ENCODE measurements at places on chromosomes 1 and 21.
A peak's percentile ranks its signal among the peaks of the same experiment; 100 is the strongest.

- DNase-seq = no peak
Observed at GRCh38 chr1:214902636-214903320, 179.8 kb upstream of the KCNK2 start.

GRCh38 chr1:78269591-78269990, 221.2 kb upstream of the PTGFR start:
- DNase-seq = no peak

GRCh38 chr1:172585861-172586260, 52.9 kb downstream of the SUCO start:
- DNase-seq = no peak

- DNase-seq = no peak
Observed at GRCh38 chr1:74422421-74423292, 89.8 kb downstream of the LRRC53 start.

DNA sequence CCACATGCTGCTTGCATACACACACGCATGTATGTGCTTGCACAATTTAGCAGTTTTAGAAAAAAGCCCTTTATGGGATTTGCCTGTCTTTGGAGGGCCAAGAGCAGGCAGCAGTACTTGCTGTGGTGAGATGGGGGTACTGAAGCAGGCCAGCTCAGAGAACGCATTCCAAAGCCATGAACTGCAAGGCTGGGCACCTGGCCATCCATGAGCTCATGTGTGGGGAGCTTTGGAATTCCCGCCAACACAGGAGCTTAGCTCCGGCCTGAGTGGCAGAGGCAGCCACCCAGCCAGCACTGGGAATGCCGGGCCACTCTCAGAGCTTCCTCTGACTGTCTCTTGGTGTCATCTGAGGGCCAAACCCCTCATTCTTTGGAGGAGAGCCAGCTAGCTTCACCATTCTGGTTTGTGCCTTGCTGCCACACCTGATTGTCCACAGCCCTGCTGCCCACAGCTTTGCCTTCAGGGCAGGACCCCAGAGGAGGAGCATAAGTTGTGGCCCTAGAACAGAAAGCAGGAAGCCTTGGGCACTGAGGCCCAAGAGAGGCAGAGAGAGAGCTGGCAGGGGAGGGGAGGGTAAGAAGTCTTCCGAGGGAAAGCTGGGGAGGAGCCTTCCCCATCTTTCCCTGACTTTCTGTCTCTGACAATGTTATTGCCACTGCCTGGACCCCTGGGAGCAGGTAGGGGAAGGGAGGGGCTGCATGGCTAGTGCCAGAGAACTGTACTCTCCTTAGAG, 92.1 kb upstream of the POU3F1 start:
- DNase-seq = peak; percentile 16

GRCh38 chr1:109295712-109296415, 10.9 kb downstream of the MYBPHL start:
- no peak for DNase-seq

- peak; percentile 63 for DNase-seq
Observed at GRCh38 chr1:23601968-23602876, 42.9 kb upstream of the ID3 start.

DNA sequence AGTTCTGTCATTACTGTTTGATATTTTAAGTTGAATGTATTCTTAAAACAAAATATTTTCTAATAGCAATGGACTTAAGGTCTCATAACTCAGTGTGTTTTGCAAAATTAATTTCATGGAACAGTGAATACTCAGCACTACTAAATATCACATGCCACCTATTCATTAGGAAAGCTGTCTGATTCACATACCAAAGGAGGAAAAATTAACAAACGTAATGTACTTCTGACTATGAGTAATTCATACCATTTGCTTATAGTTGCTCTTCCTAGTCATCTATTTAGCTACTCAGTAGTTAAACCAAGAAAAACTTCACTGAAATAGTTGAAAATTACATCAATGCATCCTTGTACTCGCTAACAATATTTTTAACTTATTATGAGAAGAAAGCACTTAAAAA, 35.2 kb downstream of the TP53BP2 start:
- DNase-seq = no peak

GRCh38 chr1:167555971-167556714, 2.6 kb upstream of the CREG1 start:
- peak; percentile 95 for DNase-seq

- no peak for DNase-seq
Observed at GRCh38 chr1:7915826-7916500, 24.7 kb downstream of the TNFRSF9 start.

GRCh38 chr1:202405928-202406327, 57.4 kb downstream of the PPP1R12B start:
- DNase-seq = no peak

DNA sequence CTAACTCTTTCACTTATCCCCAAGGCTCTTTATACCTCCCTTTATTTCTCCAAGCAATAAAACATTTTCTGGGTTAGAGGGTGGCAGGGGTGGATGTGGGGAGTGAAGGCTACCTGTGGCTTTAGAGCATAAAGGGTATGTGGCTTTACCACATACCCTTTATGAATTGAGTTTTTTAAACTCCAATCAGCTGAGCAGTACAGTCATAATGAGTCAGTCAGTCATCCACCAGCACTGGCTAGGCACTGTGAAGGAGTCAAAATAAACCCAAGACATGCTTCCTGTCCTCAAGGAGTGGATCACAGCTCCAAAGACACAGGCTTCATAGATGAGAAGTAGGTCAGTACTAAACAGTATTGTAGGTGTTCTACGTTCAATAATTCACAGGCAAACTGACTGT, 2.6 kb upstream of the TDRD10 start:
- no peak for DNase-seq

DNA sequence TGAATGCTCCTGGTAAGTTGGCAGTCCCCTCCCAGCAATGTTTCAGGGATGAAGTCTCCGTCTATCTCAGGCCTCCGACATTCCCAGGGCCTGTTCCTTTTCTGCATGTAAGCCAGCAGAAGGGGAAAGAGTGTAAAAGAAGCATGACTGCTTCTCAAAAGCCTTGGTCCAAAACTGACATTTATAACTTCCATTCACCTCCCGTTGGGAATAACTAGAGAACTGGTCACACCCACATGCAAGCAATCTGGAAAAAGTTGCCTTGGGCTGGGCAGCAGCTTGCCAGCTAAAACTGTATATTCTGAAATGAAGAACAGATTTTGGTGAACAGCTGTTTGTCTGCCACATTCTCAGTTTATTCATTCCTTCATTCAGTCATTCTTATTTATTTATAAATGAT, 24.2 kb upstream of the NPL start:
- DNase-seq = no peak

DNA sequence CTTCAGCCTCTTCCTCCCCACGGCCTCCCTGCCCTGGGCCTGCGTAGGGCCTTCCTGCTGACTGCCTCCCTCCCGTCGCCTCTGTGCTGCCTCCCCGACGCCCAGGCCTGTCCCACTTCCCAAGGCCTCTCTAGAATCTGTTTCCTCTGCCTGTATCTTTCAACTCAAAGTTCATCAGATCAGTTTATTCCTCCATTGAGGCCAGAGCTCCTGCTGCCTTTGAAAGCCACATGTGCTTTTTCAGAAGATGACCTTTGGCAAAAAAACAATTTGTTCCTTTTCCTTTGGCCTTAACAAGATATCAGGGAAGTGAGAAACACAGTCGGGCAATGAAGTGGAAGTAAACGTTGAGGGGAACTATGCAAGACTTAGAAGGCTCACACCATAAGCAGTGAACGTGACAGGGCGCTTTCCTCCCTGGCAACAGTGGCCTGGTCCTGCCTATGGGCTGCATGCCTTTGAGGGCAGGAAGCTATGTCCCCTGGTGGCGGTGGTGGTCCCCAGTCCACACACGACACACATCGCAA, 85.9 kb downstream of the PSMG1 start:
- no peak for DNase-seq

- DNase-seq = no peak
Observed at GRCh38 chr1:107925565-107925964, 39.4 kb downstream of the VAV3 start.

DNA sequence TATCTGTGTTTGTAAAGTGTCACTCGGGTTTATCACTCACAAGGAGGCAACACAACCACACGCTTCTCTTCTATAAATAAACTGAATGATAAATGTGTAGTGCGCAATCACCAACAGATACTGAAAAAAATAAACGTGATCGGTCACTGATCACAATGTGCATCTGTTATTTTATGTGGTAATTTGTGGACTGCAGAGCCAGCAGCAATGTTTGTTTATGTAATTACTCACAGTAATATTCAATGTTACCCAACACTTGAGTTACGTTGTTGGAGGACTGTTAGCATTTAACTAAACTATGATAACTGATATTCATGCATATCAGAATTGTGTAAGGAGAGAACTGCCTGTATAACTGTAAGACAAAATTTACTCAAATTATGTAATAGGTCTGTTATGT, 129.6 kb downstream of the USH2A start:
- no peak for DNase-seq

GRCh38 chr1:242016479-242016878, 17.6 kb upstream of the MAP1LC3C start:
- DNase-seq = no peak
